CD4-positive, alpha-beta T cell treated with Interleukin-4 for 4 hours (primary cell): ENCODE measurements at places on chromosomes 6 and 20.
A peak's percentile ranks its signal among the peaks of the same experiment; 100 is the strongest.

DNA sequence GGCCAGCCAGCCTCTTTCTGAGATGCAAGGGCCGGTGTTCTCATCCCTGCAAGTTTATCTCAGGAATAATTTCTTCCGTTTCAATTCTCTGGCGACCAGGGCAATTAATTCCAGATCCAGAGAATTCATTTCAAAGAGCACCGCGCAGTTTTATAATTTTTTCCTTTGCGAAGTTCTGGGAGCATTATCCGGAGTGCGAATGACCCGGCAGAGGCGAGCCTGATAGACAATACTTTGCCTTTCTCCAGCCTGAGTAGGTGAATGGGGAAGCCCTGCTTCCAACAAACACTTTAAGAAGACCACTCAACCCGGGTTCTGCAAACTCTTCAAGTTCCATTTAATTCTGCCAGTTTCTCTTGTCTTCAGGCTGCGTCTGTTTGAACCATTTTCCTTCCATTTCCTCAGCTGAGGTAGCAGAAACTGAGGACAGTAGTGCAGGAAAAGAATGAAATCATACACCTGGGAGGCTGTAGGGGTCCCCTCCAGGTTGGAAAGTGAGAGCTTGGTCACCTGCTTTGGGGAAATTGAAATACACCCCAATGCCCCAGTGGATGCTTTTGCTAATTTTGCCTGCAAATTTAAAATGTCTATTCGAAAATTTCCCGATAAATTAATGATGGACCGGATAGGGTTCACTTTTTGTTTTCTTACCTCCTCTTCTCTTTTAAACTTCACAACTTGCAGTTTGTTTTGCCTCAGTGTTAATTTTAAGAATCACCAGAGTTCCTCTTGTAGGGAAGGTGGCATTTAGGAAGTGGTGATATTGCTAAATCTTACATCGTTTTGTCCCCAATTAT is 1.1 kb downstream of the VGLL2 start:
- DNase-seq = no peak

DNA sequence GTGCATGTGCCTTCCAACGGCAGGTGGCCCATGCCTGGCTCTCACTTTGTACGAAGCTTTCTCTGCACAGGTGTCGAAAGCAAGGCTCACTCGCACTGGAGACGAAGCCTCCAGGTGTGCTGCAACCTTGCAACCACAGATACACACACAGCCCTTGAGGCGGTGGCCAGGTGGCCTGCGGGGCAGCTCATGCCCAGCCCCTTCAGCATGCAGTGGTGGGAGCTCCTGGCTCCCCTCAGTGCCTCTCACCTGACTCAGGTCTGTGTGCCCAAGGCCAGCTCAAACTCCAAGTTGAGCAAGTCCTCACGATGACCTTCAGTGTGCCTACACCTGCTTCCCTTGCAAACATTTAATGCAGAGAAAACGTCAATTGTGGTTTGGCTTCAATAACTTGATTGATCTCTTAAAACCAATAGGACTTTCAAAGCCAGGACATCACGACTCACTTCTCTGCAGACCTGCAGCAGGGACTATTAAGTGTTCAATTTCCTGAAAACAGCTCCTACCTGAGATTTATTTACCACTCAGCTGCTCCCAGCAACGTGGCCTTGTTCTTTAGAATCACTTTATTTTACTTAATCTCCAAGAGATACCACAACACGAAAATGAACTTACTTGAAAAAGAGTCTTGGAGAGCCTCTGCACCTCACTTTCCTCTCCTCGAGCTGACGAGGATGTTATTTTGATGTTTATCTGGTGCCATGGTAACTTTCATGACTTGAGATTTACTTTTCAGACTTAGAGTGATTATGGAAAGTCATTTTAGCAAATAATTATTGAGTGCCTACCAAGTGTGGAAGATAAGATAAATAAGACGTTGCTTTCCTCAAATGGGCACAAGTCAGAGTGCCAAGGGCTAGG is 86.3 kb downstream of the SLC22A23 start:
- peak; percentile 80 for DNase-seq

DNA sequence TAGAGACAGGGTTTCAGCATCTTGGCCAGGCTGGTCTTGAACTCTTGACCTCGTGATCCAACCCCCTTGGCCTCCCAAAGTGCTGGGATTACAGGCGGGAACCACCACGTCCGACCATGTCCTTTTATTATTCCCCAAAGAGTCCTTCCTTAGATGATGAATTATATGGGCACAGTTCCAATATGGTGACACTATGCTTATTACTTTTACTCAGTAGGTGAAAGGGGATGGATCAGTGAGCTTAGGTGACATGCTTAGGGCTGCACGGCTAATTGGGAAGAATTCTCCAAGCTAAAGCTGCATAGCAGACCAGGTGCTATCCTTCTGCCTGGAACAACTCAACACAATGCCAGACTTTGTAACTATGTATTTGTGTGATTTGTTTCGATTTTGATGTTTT is 38.2 kb upstream of the TFAP2C start:
- DNase-seq = no peak

DNA sequence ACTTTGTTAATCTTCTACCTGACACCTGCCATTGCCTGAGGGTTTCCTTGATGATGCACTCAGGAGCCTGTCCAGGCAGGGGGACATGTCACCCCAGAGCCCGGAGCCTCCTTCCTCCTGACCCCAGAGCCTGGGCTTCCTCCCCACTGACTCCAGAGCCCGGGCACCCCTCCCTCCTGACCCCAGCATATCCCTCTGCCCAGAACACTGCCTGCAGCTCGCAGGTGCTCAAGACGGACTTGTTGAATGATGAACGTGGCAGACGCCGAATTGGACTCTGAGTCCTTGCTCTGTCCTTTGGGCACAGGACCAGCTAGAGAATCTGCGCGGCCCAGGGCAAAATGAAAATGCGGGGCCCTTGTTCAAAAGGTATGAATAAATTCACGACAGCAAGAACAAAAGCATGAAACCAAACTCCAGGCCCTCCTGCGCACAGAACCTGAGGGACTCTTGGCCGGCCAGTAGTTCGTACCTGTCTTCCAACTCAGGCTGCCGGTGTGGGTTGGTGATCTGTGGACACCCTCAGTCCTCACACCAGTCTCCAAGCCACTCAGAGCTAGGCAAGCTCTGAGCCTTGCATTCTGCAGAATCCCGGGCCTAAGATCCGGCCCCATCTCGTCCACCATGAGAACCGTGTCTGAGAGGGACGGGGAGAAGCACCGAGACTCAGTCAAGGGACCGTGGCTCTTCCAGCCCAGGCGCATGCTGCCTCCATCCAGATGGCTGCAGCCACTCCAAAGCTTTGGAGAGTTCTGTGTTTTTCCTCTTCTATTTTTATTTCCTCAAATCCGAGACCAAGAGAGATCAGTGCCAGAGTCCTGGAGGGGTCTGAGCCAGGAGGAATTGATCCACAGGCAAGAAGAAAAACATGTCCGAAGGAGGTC is 104.7 kb downstream of the BMP7 start:
- no peak for DNase-seq

DNA sequence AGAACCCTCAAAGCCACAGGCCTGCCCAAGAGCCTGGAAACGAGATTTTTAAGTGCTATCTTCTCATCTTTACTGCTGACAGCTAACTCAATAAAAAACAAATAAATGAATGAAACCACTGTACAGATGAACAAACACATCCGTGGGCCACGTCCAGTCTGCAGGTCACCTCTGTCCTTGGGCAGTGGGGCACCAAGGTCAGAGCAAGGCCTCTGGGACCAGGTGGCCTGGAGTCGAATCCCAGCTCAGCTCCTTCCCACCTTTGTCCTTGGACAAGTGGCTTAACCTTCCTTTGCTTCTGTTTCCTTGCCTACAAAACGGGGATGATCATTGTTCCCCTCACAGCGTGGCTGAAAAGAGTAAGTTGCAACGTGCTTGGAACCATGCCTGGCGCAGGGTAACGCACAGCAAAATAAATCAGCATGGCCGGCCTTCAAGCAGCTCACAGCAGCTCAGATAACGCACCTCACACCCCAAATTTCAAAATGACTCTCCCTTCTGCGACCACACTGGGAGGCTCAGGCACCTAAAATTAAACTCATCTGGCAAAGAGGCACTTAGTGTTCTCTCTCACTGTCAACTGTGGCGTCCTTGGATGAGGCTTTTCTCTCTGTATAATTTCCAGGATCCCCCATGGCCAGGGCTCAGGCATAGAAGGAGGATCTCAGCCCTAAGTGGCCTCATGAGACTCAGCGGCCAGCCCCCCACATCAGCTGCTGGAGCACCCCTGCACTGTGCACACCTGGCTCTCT is 35.7 kb downstream of the RRBP1 start:
- no peak for DNase-seq

DNA sequence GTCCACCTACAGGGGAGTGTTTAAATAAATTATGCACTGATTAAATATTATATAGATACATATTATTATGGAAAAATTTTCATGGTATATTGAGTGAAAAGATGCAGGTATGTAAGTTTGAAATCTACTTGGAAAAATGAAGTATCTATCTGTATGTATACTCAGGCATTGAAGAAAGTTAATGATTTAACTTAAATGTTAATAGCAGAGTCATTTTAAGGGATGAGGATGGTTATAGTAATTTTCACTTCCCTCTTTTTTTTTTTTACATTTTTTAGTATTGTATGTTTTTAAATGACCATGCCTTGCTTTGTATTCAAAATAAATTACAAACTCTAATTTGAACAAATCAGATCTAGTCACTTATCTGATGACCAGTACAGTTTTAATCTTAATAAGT is 43.2 kb upstream of the NOTCH4 start:
- no peak for DNase-seq
